A549 treated with ZK216348 at 1 μM for 4 hours (cell line): ENCODE measurements at places on chromosomes 6 and 20. TPM values are rescaled to one million over a fixed set of nuclear protein-coding genes. Genes with fewer than 3 reads are reported as not detected.

The ALDH5A1 gene
- 5.2 to 8.4 TPM (median 7.1 TPM) in 5 replicates for total RNA-seq

The BTNL2 gene
- not detected in 5 replicates for total RNA-seq

The DOK5 gene
- total RNA-seq, result not detected in 5 replicates

The RIOK1 gene
- 10.5 to 14.3 TPM (median 13.4 TPM) in 5 replicates for total RNA-seq

The TOX2 gene
- 8.6 to 13.1 TPM (median 11.3 TPM) in 5 replicates for total RNA-seq

The LY86 gene
- total RNA-seq, result not detected in 5 replicates

The TM9SF4 gene
- 27.2 to 41.0 TPM (median 36.2 TPM) in 5 replicates for total RNA-seq

The TPMT gene
- 4.7 to 7.4 TPM (median 5.5 TPM) in 5 replicates for total RNA-seq

The SLC13A3 gene
- 0.21 TPM in 1 of 5 replicates, not detected in the others for total RNA-seq

The ERGIC3 gene
- total RNA-seq, result 211 to 251 TPM (median 247 TPM) in 5 replicates

The HLA-DRB1 gene
- not detected in 5 replicates for total RNA-seq

The PRDM1 gene
- total RNA-seq, result 3.8 to 5.9 TPM (median 5.5 TPM) in 5 replicates

The TMEM217 gene
- 0.19 to 1.5 TPM (median 0.76 TPM) in 5 replicates for total RNA-seq

The NKAIN2 gene
- not detected in 5 replicates for total RNA-seq
